Skin of body (tissue), 3 donors: ENCODE measurements at places on chromosomes 12 and 14. TPM values are rescaled to one million over a fixed set of nuclear protein-coding genes. Genes with fewer than 3 reads are reported as not detected.

CLEC4C gene
- total RNA-seq: 0.30 TPM

SLIRP gene
- 53.2 TPM for total RNA-seq

EIF2B1 gene
- 28.3 TPM for total RNA-seq

BATF gene
- 1.4 TPM for total RNA-seq

CEP128 gene
- total RNA-seq: 11.8 TPM

GRIP1 gene
- total RNA-seq: 6.4 TPM

KCNJ8 gene
- 30.5 TPM for total RNA-seq

CLEC1A gene
- total RNA-seq: 2.8 TPM

SERPINA3 gene
- 14.0 TPM for total RNA-seq

FGF6 gene
- 4.0 TPM for total RNA-seq

KLRG1 gene
- total RNA-seq: 1.6 TPM

SLC39A5 gene
- not detected for total RNA-seq

KRT72 gene
- total RNA-seq: 12.0 TPM

PNN gene
- 38.3 TPM for total RNA-seq

PZP gene
- total RNA-seq: 0.20 TPM

FLRT2 gene
- total RNA-seq: 32.6 TPM

PLA2G1B gene
- not detected for total RNA-seq

MYL6 gene
- total RNA-seq: 1,018 TPM

LMNTD1 gene
- 1.2 TPM for total RNA-seq

OVCH1 gene
- 0.30 TPM for total RNA-seq

NEDD8 gene
- 73.5 TPM for total RNA-seq

TAS2R8 gene
- total RNA-seq: not detected

CYP46A1 gene
- 2.0 TPM for total RNA-seq

KRT83 gene
- 18.8 TPM for total RNA-seq

OASL gene
- total RNA-seq: 0.30 TPM

SLC25A47 gene
- not detected for total RNA-seq

CIROP gene
- not detected for total RNA-seq

PNP gene
- 24.4 TPM for total RNA-seq

MEG3 gene
- 486 TPM for total RNA-seq

FOXN4 gene
- 0.10 TPM for total RNA-seq

CLEC2A gene
- total RNA-seq: 18.5 TPM

MANSC1 gene
- total RNA-seq: 3.4 TPM

MGAT4C gene
- total RNA-seq: 0.79 TPM

TAS2R19 gene
- total RNA-seq: 12.6 TPM

NAV3 gene
- 43.8 TPM for total RNA-seq

BAZ2A gene
- total RNA-seq: 57.0 TPM

ANKLE2 gene
- 54.3 TPM for total RNA-seq

SAMD4A gene
- 41.9 TPM for total RNA-seq

HCAR2 gene
- 11.8 TPM for total RNA-seq

SRSF5 gene
- 253 TPM for total RNA-seq

ACRBP gene
- 0.99 TPM for total RNA-seq

BMP4 gene
- 13.2 TPM for total RNA-seq

GNG2 gene
- 37.5 TPM for total RNA-seq

TAS2R30 gene
- total RNA-seq: 18.1 TPM

FIGNL2 gene
- 0.69 TPM for total RNA-seq

L3HYPDH gene
- 35.1 TPM for total RNA-seq

HHIPL1 gene
- total RNA-seq: 0.99 TPM

NRIP2 gene
- total RNA-seq: 0.79 TPM

FSCB gene
- total RNA-seq: 0.10 TPM

RASSF8 gene
- total RNA-seq: 45.3 TPM

AKT1 gene
- total RNA-seq: 62.3 TPM

MSRB3 gene
- 23.8 TPM for total RNA-seq

NINJ2 gene
- total RNA-seq: 2.3 TPM
